GM12864 (cell line): ENCODE measurements at places on chromosomes 6 and 20.

DNA sequence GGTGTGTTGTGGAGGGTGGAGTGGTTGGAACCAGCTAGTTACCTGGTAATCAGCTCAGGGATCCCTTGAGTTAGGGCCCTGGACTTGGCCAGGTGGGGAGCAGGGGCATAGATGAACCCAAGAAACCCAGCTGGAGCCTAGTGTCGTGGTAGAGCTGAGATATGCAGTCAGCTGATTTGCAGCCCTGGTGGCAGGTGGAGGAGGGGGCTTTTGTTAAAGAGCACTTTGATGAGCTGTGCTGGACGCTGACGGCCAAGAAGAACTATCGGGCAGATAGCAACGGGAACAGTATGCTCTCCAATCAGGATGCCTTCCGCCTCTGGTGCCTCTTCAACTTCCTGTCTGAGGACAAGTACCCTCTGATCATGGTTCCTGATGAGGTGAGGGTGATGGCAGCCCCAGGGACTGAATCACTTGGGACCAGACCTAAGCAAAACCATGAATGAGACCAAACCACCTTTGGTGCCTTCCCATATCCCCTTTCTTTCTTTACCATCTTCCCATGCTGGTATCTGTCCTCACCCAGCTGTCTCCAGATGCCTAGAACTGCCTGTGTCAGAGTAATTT lies 12.7 kb downstream of the DEF6 start:
- no peak for DNase-seq

GRCh38 chr6:38901802-38902522 lies 146.6 kb upstream of the GLP1R start:
- DNase-seq = no peak

DNA sequence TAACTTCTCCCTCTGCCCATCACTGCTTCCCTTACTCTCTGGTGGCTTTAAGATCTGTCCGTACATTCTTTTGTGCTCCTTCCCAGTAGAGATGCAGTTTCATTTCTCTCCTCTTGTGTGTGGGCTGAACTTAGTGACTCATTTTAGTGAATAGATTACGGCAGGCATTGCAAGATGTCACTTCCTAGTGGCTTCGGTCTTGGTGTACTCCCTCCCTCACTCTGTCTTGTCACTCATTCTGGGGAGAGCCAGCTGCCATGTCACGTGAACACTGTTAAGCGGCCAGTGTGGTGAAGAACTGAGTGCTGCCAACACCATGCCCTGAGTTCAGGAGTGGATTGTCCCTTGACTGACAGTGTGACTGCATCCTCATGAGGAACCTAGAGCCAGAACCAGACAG lies 115.9 kb downstream of the OTOR start:
- DNase-seq = no peak

DNA sequence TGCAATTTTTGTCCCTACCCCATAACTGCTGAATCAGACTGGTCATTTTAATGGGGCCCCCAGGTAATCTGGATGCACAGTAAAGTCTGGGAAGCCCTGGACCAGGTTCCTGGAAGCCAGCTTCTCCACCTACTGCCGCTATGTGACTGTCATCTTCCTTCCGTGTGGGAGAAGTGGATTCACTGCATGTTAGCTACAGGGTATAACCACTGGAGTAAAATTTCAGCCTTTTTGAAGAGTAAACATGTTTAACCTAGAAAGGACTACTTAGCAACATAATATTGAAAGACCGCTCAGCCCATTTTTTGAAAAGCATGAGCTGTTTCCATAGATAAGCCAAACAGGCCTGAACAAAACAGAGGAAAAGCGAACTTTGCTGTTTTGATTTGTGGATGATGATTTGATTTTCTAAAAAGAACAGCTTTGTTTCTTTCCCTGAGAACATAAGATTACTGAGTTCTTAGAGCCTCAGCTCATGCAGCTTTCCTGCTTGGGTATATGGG lies 208.1 kb downstream of the PLCB4 start:
- DNase-seq = no peak

GRCh38 chr20:61684583-61685235 lies 381.0 kb downstream of the TAF4 start:
- no peak for DNase-seq

- DNase-seq = no peak
Measured at GRCh38 chr6:76026101-76026500, 46.4 kb downstream of the IMPG1 start.

- DNase-seq = no peak
Measured at GRCh38 chr20:38551056-38551626, 29.9 kb upstream of the ADIG start.

DNA sequence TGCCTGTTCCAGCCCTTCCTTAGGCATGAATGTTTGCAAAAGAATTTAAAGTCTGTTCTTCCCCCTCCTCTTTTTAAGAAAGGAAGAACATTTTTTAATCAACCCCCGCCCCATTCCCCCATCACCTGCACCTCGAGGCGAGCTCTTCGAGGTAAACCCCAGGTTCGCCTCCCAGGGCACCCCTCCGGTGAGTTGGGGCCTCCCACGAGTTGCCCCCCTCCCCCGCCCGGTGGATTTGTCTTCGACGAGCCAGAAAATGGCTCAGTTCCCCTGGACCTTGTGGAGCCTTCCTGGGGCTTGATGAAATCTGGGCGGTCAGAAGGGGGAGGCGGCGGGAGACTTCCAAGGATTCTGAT lies 256 bp upstream of the OVOL2 start:
- DNase-seq = no peak
